ENCODE measurements at places on chromosomes 5 and 9. TPM values are rescaled to one million over a fixed set of nuclear protein-coding genes. Genes with fewer than 3 reads are reported as not detected.

KLHL3 gene
- total RNA-seq: 19.8 TPM

SLC25A48 gene
- 7.8 TPM for total RNA-seq

OTULIN gene
- 18.5 TPM for total RNA-seq

NTNG2 gene
- 15.5 TPM for total RNA-seq

PCA3 gene
- total RNA-seq: 1.4 TPM

GMCL2 gene
- not detected for total RNA-seq

DAB2 gene
- 11.5 TPM for total RNA-seq

SYNPO gene
- 6.0 TPM for total RNA-seq

ERAP2 gene
- 12.7 TPM for total RNA-seq
